Fibroblast of lung (primary cell): ENCODE measurements at places on chromosomes 13 and 19.
A peak's percentile ranks its signal among the peaks of the same experiment; 100 is the strongest.

DNA sequence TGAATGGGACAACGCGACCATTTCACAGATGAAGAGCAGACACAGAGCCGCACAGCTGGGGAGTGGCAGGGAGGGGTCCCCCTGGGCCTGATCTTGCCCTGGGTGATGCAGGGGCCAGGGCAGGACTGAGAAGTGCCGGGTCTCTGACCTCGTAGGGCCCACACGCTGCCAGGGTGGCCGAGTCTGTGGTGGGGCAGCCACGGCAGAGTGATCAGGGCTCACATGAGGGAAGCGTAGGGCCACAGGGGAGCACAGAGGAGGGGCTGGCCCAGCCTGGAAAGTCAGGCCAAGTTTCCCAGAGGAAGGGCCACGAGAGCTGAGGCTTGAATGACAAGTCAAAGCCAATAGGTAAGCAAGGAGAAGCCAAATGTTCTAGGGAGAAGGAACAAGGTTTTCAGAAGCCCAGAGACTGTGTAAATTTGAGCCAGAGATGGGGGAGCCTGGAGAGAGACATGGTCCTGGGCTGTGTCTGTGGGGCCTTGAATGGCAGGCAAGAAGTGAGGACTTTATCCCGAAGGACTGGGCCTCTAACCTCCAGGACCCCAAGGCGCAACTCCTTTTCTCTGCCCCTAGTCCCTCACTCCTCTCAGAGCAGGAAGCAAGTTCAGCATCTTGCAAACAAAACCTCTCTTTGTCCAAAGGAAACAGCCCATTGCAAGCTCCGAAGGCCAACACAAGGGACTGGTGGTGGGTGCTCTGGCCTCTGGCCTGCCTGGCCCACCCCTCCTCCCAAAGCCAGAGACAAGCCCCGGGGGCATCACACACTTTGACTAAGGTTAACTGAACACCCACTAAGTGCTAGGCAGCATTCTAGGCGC, 31.7 kb upstream of the FXYD3 start:
- DNase-seq: no peak

- no peak for DNase-seq
Observed at GRCh38 chr19:10061717-10062310, 24.3 kb upstream of the SHFL start.

- DNase-seq: no peak
Observed at GRCh38 chr19:50928831-50929230, 17.6 kb upstream of the KLK4 start.

DNA sequence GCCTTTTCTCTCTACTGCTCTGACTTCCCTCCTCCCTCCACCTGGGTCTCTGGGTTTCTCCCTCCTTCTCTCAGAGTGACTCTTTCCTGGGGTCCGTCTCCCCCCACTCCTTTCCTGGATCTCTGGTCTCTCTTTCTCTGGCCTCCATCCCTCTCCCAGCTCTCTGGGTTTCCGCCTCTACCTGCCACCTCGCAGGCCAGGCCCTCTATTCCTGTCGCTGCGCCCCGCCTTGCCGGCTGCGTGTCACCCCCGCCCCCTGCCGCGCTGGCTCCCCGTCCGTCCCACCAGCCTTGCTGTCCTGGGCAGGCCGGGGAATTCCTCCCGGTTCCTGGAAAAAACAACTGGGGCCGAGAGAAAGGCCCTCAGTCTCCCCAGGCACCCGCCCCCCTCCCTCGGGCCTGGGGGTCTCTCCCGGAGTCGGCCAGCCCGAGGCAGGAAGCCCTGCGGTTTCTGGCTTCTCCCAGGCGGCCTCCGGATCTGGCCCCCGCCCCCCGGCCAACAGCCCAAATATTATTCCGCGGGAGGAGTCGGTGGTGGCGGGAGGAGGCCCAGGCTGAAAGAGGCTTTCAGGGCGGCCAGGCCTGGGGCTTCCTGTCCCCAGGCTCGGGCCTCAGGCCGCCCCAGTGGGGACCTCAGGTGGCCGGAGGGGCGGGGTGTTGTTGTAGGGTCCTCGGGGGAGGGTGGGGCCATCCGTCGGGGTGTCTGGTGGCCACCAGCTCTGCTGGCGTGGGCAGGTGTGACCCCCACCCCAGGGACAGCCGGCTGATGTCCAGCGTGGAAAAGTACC, 9.3 kb downstream of the IRF2BP1 start:
- DNase-seq: peak; percentile 22

DNA sequence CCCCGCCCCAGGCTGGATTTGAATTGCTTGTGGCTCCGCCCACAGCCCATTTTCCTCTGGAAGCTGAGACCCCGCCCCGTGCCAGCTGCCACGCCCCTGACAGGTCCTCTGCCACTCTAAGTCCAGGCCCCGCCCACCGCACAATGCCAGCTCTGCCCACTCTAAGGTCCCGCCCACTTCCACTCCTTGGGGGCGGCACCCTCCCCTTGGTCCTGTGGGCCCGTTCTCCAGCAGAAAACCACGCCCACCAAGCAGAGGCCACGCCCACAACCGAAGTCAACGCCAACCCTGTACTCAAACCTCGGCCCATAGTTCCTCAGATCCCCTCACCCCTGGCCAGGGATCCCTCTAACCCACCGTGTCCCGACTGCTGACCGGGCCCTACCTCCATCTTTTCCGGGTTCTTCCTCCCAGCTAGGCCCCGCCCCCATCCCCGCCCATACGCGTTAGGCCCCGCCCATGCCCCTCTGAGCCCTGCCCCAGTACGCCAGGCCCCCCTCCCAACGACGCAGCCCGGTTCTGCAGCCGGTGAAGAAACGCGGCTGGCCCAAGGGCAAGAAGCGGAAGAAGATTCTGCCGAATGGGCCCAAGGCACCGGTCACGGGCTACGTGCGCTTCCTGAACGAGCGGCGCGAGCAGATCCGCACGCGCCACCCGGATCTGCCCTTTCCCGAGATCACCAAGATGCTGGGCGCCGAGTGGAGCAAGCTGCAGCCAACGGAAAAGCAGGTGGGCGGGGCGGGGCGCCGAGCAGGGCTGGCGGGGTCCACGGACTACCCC, 1.3 kb downstream of the HMG20B start:
- DNase-seq: peak; percentile 89

- peak; percentile 44 for DNase-seq
Observed at GRCh38 chr19:58054901-58055874, 3.9 kb upstream of the ZNF135 start.

GRCh38 chr19:54489341-54489740, 13.3 kb upstream of the LAIR2 start:
- DNase-seq: no peak

- DNase-seq: no peak
Observed at GRCh38 chr19:27729332-27729731, 1483.6 kb downstream of the UQCRFS1 start.

DNA sequence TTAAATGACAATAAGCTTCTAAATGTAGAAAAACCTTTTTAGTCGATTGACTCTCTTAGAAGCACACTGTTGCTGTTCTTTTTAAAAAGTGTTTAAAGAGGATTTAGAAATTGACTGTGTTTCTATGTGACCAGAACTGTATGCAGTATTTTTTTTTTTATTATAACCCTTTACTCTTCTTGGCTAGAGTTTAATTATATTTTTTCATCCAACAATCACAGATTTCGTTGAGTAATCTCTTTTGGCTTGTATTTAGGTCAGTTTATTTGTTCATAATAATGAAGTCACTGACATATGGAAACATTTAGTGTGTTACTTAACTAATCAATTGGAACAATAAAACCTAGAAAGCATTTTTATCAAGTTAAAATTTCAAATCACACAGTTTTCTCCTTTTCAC, 19.9 kb downstream of the CSNK1A1L start:
- DNase-seq: peak; percentile 17

DNA sequence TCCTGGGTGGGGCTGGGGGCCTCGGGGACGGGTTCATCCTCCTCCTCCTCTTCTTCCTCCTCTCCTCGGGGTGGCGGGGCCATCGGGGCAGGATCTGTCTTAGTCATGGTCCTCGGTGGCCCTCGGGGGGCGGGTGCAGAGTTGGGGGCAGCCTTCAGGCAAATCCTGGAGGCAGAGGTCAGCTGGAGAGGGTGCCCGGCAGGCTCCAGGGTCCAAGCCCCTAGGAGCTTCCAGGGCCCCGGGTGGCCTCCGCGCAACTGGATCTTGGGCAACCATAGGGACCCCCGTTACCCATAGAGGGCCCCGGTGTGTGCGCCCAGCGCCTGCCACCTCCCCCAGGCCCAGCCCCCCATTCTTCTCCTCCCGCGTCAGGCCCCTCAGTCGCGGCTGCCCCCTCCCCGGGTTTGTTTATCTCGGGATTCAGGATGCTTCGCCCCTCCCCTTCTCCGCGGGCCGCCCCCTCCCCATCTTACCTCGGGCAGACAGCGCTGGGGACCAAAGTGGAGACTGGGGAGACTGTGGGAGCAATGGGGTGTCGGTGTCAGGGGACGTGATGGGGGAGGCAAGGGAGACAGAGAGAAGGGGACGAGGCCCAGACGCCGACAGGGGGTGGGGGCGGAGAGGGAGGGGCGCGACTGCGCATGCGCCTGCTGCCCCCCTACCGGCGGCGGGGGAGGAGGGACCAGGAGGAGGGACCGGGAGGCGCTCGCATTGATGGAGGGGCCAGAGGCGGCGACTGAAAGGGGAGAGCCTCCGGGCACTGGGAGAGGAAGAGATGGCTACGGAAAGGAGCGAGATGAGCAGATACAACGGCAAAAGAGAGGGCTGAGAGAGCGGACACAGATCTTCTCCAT, at the start of gene CLIP3:
Gene CLIP3, minus strand, starts transcription at position 623 of the 854 bp plus-strand sequence. Its CDS starts 516 bp downstream, at position 107.
- DNase-seq: peak; percentile 59

DNA sequence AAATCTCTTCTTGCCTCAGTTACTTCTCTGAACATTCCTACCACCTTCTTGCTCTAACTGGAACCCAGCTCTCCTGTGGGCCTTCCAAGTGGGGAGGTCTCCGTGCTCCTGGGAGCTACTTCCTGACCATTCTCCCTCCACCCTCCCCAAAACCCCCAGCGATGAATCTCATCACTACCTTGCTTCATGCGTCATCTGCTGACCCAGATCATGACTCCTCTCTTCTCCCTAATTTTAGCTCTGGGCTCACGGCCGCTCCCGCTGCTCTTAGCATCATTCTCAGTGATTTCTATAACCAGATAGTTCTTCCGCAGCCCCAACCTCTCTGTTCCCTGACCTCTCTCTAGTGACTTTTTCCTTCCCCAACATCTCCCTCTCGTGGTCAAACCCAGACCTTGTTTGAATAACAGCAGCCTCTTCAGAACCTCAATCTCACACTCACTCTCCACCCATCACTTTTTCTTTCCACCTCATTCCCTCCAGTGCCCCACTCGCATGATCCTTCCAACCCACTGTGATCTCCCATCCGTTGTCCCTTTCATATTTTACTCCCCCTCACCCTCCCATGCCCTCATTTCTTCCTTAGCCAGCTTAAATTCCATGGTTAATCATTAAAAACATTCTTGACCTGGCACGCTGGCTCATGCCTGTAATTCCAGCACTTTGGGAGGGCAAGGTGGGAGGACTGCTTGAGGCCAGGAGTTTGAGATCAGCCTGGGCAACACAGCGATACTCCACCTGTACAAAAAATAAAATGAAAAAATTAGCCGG, 21.8 kb downstream of the MRPS12 start:
- DNase-seq: no peak

- peak; percentile 54 for DNase-seq
Observed at GRCh38 chr19:10230173-10230860, 814 bp downstream of the S1PR2 start.

- no peak for DNase-seq
Observed at GRCh38 chr19:1754636-1755466, 1.5 kb downstream of the ONECUT3 start.

- DNase-seq: peak; percentile 96
Observed at GRCh38 chr19:38079926-38080380, 144.1 kb downstream of the DPF1 start.

GRCh38 chr19:17865364-17866311, 5.9 kb downstream of the RPL18A start:
- no peak for DNase-seq

DNA sequence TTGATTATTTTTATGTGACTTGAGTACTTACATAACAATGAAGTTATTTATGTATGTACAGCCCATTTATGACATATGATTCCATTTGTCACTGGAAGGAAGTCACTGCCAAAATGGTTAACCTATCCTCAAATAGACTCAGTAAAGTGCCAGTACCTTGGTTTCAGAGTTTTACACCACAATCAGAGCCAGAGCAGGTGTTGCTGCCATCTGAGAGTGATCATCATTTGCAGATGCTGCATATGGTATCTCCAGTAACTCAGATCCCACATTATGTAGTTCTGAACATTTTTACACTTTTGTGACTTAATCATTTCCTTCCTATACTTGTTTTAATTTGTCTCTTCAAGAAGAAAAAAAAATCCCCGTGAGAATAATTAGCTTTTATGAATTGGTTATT, 313.3 kb downstream of the HS6ST3 start:
- no peak for DNase-seq

DNA sequence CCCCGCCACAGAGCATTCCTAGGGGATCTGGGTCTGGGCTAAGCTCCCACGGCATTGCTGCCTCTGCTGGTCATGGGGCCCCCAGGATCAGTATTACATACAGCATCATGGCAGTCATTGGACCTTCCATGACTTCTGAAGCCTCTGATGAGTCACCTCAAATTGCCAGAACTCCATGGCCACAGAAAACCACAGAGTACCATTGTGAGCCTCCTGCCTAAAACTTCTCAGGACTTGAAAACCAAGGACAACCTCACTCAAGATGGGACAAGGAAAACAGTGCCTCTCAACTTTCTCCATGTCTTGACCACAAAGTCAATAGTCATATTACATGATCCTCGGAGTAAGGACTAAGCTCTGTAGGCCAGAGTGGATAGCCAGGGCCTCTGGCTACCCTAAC, 306.0 kb downstream of the GPC5 start:
- DNase-seq: peak; percentile 6

GRCh38 chr19:589693-590395, at the start of gene HCN2:
HCN2 (plus strand) TSS chr19:589881; CDS start chr19:589946, 65 bp downstream.
- no peak for DNase-seq

- no peak for DNase-seq
Observed at GRCh38 chr13:22161871-22162270, 491.0 kb downstream of the FGF9 start.

DNA sequence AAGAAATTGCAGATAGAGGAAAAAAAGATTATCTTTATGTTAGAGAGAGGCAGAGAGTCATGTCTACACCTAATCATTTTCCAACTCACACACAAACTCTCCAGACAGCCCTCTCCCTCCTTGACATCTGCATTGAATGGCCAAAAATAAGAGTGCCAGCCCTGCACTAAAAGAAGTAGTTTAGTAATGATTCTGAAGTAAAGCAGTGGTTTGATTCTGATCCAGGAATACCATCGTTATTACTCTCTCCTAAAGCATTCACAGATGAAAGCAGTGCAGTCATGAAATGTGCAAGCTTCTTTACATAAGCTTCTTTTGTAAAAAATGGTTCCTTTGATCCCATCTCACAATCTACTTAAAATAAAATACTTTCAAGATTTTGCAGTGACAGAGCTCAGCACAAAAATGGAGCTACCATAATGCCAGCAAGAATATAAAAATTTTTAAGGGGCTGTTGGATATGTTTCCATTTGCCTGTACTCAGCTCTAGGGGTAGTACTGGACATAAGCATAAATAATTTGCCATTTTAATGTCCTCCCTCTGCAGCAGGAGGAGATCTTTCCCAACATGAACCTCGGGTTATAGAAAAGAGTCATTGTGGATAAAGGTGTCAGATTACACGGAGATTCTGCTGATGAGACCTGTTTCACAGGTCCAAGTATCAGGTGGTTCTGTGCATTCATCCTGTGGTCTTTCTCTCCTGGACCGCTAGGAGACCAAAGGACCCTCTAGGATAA, 406.3 kb downstream of the DCT start:
- peak; percentile 91 for DNase-seq

GRCh38 chr13:42064966-42065365, 16.5 kb downstream of the DGKH start:
- peak; percentile 12 for DNase-seq

GRCh38 chr13:51298812-51299211, 40.7 kb upstream of the SERPINE3 start:
- DNase-seq: peak; percentile 4
